ENCODE measurements at places on chromosomes 6 and 20. TPM values are rescaled to one million over a fixed set of nuclear protein-coding genes. Genes with fewer than 3 reads are reported as not detected.

C20orf204 gene
- total RNA-seq = 0.92 TPM

SOX4 gene
- 30.7 TPM for total RNA-seq

TINAG gene
- total RNA-seq = not detected

CLPSL1 gene
- total RNA-seq = not detected

HLA-DRB5 gene
- not detected for total RNA-seq

LZTS3 gene
- total RNA-seq = 4.9 TPM

BTBD3 gene
- total RNA-seq = 22.8 TPM
